Stimulated activated CD8-positive, alpha-beta memory T cell treated with anti-CD3 and anti-CD28 coated beads, Interleukin-15, amount 100 ng/mL, for 24 hours (primary cell): ENCODE measurements at places on chromosomes 2 and 18.

- no peak for DNase-seq
These were observed 213.9 kb downstream of the RAB3GAP1 start for GRCh38 chr2:135265960-135266490.

DNA sequence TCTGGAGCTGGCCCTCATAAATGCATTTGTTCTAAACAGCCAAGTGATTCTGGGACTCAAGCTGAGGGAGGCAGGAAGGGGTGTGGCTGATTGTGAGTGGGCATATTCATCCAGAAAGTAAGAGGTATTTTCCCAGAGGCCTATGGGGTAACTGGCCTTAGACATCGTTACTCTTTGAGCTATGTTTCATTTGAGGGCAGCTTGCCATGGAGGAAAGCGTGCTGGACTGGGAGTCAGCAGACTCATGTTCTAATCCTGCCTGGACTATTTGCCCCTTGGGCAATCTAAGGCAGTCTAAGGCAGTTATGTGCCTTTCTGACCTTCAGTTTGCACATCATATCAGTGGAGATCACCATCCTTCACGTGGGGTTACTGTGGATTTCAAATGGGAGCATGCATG lies 93.5 kb upstream of the SLC14A2 start:
- no peak for DNase-seq

GRCh38 chr18:9638886-9639285 lies 24.5 kb upstream of the PPP4R1 start:
- DNase-seq = no peak

DNA sequence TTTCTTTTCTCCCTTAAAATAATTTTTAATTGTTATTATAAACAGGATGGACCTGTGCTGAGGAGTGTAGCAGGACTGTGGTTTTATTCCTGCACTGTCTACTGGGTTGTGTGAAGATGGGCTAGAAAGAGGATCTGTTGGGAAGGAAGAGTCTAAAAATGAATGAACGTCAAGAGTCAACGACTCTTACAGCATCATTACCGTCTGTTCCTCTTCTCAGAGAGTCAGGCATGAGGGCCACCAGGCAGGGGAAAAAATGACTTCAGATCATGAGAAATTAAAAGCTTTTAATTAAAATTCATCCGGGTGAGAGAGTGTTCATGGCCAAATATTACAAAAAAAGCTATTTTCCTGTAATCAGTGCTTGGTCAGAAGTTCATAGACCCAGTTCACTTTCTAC lies 32.6 kb downstream of the SRSF7 start:
- no peak for DNase-seq

DNA sequence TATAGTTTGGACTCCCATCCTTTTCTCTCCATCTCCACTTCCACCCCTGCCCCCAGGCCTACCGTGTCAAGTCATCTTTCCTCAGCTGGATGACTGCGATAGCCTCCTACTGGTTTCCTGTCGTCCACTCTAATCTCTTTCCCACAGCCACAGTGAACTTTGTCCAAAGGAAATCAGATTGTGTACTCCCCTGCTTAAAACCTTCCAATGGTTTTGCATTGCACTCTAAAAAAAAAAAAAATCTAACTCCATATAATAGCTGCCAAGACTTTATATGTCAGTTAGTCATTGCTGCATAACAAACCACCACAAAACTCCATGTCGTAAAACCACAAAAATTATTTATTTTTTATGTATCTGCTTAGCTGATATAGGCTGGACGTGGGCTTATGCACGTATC lies 160.2 kb upstream of the CCDC68 start:
- no peak for DNase-seq

- DNase-seq = no peak
These were observed 13.1 kb upstream of the CETN1 start for GRCh38 chr18:567122-567521.

DNA sequence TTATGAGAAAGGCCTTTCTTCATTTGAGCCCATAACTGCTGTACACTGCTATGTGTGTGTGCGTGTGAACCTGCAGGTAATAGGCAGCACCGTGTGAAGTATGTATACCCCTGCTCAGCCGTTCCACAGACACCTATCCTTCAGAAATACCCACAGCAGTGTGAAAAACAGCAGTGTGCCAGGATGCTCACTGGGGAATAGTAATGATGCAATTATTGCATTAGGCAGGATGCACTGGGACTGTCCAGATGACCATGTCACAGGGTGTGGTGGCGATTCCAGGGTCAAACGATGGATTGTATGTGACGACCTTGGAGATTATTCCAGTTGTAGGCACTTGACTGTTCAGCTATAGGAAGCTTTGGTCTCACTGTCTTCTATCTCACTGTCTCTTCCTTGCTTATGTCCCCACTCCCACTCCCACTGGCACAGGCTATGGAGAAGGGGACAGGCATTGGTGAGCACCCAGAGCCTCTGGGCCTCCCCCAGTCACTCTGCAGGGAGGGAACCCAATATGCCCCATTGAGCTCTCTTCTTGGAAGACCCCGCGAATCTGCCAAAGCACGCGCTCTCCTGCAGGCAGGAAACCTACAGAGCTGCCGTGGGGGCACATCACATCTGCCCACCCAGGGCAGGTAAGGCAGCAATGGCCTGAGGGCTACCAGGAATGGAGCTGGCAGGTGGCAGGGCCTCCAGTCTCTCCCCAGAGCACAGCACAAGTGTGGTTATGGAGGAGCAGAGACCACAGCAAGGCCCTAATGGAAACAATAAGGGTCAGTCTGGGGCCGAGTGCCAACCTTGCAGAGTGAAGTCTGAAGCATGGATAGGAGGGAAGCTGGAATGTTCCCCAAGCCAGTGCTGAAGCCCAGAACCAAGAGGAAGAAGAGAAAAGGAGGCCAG lies 518.9 kb upstream of the RAB6C start:
- no peak for DNase-seq

GRCh38 chr2:35822716-35823115 lies 532.9 kb upstream of the CRIM1 start:
- no peak for DNase-seq

DNA sequence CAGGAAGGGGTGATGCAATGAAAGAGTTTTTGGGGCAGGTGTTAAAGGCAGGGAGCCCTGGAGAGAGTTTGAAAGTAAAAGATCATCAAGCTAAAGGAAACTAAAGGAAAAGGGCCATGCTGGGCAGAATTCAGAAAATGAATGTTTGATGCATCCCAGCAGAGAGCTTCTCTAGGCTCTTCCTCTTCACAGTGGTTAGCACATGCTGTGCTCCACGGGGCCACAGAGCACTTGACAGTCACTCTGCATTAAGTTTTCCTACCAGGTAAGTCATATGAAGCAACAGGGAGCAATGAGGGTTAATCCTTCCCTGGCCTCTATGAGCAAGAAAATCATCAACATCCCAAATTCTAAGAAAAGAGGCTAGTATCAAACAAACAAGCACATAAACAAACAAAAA lies 895.2 kb downstream of the TRIB2 start:
- no peak for DNase-seq
